ENCODE measurements at places on chromosomes 3 and 15.

- no peak for DNase-seq
Measured at GRCh38 chr3:72663429-72663828, 184.8 kb downstream of the SHQ1 start.

DNA sequence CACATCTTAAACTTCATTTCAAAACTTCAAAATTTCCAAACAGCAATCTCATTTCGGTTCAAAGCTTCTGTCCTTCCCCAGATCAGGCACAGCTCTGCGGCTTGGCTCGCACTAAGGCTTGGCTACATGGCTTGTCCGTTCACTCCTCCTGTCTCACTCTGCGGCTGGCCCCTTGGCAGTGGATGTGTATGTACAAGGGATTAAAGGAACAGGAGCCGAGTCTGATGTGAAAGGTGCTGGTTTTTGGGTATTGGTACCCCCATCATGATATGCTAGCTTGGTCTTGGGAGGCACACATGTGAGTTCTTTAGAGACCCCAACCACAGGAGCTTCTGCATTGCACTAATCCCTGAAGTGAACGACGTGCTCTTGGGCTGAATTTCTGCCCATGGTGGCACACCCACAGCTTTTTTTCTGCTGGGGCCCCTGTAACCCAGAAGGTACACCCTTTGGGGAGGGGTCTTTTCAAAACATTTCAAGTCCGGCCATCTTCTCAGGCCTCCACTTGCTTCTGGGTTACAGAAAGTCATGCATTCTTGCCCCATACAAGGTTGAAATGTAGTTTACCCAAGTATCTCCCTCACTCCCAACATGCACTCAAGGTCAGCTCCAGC lies 12.6 kb downstream of the TM6SF1 start:
- no peak for DNase-seq

- no peak for DNase-seq
Measured at GRCh38 chr15:91128016-91128415, 28.0 kb downstream of the SV2B start.

DNA sequence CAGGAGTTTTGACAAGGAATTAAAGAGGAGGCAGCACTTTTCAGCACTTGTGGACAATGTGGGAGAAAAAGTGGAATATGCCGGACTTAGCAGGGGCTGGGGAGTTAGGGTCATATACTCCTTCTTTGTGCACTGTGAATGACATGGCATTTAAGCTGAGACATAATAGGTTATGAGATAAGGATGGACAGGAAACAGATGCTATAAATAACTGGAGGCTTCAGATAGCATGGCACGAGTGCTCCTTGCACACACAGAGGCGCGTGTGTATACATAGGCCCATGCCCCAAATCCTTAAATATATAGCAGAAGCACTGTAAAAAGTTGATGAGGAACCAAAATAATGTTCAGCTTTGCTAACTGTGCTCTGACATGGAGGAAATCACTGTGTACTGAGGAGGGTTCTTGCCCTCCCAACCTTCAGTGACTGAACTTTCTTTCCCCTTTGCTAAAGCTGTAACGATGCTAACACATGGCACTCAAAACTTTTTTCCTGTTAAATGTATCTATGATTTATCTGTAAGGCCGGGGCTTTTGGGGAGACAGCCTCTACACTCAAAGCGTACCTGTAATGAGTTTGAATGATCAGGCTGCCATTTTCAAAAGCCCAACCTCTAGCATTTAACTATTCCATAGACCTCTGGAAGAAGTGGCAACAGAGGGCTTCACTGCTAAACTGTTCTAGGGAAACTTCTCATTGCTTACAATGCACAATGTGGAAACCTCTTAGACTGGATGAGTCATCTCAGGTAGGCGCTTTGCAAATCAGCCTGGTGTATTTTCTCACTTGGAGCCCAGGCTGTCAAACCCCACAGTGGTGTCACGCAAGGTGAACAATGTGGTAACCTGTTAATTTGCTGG lies 784.6 kb downstream of the NR2F2 start:
- no peak for DNase-seq

- no peak for DNase-seq
Measured at GRCh38 chr3:86988235-86988634, 2.7 kb downstream of the VGLL3 start.

DNA sequence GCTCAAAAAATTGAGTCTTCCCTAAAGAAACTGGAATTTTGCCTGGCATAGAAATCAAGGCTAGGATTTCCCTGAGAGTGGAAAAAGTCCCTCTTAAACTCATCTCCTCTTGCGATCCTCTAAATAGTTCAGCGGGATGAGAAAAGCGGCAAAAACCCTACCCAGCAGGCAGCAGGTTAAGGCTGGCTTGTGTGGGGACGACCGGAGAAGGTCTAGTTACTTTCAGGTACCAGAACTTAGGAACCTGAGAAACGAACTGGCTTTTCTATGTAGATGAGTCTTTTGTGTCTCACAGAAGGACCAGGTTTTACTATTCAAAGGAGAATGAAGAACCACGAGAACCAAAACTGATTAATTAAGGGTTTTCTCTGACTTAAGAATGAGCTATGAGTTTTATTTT lies 523.7 kb upstream of the TGFBR2 start:
- DNase-seq, result no peak

GRCh38 chr15:63263519-63263918 lies 13.9 kb upstream of the APH1B start:
- DNase-seq, result no peak

GRCh38 chr15:74202452-74203401 lies at the start of gene STRA6:
Gene STRA6, minus strand, starts transcription at chr15:74202787. Its CDS starts 520 bp downstream, at chr15:74202267.
- DNase-seq, result no peak

- peak; percentile 24 for DNase-seq
Measured at GRCh38 chr3:23950293-23950692, 5.2 kb downstream of the NR1D2 start.

- no peak for DNase-seq
Measured at GRCh38 chr3:148205977-148206376, 491.7 kb upstream of the AGTR1 start.

GRCh38 chr3:141070727-141071357 lies 19.7 kb downstream of the SPSB4 start:
- DNase-seq, result no peak

DNA sequence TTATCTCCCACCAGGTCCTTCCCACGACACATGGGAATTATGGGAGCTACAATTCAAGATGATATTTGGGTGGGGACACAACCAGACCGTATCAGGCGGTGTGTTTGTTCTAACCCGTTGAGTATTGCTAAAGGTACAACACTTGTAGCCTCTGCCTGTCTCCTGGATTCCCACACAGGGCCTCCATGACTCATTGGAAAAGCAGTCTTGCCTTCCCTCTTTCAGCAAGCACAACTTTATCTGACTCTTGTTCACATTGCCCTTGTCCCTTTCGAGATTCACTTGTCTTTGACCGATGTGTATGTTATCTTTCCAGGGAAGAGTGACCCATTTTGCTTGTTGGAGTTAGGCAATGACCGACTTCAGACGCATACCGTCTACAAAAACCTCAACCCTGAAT lies 152.3 kb downstream of the MCTP2 start:
- no peak for DNase-seq

DNA sequence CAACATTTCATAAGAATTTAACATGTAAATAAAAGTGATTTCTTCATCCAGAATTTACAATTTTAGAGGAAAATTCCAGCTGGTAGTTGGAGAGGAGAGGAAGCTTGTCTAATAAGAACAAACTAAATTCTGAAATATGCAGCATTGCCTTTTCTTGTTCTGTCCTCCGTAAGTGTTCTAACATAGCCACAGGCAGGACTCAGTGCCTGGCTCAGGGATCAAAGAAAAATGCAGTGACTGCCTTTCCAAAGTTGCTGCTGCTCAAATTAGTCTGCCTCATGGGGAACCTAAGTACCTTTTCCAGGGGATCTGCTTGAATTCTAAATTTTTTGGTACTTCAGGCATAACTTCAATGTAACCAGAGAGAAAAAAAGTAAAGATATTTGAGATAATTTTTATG lies 713.0 kb upstream of the CADM2 start:
- no peak for DNase-seq

DNA sequence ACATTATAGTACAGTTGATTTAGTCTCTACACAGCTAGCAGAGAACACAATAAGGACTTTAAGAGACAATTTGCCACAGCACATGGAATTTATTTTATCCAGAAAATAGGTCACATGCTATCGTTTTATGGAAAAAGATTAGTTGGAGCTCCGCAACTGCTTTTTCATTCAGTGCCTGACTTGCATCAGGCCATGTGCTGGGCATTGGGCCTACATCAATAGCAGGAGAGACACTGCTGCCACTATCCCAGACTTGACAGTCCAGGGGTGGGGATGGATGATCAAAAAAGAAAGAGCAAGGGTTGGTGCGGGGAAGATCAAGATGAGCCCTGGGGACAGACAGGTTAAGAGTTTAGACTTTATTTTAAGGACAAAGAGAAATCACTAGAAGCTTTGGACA lies 75.2 kb upstream of the C3orf80 start:
- no peak for DNase-seq

- no peak for DNase-seq
Measured at GRCh38 chr15:98731712-98732450, 83.5 kb downstream of the IGF1R start.

- DNase-seq, result no peak
Measured at GRCh38 chr3:89017531-89017930, 89.9 kb upstream of the EPHA3 start.

GRCh38 chr15:94297558-94297957 lies 66.2 kb downstream of the MCTP2 start:
- peak; percentile 11 for DNase-seq

DNA sequence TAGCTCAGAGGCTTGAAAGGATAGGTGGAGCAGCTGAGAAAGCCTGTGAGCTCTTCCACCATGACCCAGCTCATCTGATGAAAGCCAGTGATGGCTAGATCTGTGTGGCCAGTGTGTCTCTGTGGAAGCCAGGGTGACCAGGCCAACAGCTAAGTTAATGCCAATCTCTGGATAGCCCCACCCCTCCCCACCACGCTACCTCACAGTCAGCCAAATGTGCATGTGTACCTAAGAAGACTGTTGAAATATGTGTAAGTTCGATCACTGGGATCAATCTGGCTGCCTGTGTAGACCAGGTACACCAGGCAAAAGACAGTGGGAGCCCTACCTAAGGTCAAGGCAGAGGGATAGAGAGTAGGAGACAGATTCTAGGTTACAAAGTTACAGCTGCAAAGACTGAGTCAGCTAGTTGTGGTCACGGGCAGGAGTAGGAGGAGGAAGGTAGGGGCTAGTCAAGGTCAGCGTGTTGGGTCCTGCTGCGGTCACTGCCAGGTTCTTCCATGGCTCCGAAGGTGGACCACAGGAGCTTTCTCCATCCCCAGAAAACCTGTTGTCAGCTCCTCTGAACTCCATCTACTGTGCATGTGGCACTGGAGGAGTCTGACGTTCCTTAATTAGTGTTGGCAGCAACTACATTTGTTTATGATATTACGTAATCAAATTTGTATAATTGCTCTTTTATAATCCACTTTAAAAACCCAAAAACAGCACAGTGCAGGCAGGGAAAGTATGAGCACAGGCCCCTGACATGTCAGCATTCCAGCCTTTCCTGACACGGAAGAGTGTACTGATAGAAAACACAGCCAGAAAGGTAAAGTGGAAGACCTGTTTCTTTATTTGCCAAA lies 318.0 kb downstream of the CLSTN2 start:
- DNase-seq, result no peak

GRCh38 chr3:52871761-52872160 lies 25.6 kb downstream of the STIMATE start:
- no peak for DNase-seq

GRCh38 chr3:125587039-125587648 lies 8.2 kb downstream of the OSBPL11 start:
- DNase-seq, result no peak

- no peak for DNase-seq
Measured at GRCh38 chr3:4233488-4233887, 69.7 kb upstream of the SETMAR start.

Measured in natural killer cell (primary cell).